ENCODE measurements at places on chromosomes 1 and 21.

DNA sequence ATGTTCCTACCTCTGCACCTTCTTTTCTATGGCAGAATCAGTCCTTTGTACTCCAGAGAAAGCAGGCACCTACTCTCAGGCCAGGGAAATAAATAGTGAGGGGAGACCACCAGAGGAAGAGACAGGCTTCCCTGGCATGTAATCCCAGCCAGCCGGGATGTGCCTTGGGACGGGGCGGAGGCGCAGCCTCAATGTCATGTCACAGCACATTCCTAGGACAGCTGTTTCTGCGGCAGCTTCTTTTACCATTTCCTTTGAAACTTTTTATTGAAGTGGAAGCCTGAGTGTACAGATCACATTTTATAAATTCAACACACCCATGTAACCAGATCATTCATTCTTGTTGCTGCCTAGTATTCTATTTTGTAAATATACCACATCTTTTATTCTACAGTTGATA, 67.9 kb upstream of the ZNF326 start:
- no peak for DNase-seq

- DNase-seq, result no peak
These were observed 3.7 kb upstream of the GJA9 start for GRCh38 chr1:38885092-38885491.

DNA sequence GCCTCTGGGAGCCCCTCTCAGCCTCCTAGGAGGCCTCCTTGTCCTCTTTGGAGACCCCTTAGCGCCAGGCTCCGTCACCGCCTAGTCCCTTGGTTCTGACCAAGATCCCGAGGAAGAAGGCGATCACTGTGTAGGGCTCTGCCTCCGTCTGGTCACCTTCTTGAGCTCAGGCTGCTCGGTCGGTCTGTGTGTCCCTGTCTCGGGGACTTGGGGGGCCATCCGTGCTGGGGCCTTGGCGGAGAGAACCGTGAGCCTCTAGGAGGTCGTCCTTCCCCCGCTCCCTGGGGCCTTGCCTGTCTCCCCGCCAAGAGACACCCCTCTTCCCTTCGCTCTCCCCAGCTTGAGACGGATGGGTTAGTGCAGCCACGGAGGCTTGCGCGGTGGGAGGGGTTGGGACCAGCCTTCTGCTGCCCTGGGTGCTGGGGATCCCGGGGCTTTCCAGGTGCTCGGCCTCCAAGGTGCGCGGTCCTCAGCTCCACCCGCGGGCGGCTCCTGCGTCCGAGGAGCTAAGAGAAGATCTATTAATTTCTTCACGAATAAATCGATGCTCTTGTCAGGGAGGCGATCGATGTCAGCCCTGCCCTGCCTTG, 701 bp upstream of the INSRR start:
- DNase-seq, result no peak

DNA sequence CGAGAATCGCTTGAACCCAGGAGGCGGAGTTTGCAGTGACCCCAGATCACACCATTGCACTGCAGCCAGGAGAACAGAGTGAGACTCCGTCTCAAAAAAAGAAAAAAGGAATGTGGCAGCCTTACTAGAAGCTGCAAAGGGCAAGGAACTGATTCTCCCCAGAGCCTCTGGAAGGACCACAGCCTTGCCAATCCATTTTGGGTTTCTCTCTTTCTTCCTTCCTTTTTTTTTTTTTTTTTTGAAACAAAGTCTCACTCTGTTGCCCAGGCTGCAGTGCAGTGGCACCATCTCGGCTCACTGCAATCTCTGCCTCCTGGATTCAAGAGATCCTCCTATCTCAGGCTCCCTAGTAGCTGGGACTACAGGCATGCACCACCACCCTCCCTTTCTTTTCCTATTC, 9.9 kb upstream of the IFNGR2 start:
- DNase-seq, result no peak

- no peak for DNase-seq
These were observed 166.7 kb upstream of the CHRM3 start for GRCh38 chr1:239219679-239220078.

GRCh38 chr1:36911561-36912364, 122.6 kb downstream of the GRIK3 start:
- DNase-seq, result no peak

GRCh38 chr1:203380420-203381150, 29.7 kb upstream of the FMOD start:
- DNase-seq, result no peak

GRCh38 chr1:47179988-47180563, 9.8 kb downstream of the PDZK1IP1 start:
- DNase-seq, result no peak

DNA sequence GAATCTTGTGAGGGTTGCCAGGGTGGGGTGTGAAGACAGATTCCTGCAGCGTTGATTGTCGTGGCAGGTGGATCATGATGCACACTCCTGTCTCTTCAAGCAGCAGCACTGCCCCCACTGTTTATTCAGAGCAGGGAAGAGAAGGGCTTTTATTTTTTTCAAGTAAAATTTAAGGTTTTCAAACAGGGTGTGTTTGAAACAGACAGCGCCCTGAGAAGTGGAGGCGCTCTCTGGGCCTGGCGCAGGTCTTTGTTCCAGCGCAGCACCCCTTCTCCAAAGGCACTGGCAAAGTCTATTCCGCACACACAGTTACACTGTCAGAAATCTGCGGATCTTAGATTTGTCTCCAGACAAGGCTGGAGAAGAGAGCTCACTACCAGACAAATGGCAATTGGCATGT, 7.0 kb downstream of the C1orf53 start:
- DNase-seq, result no peak

DNA sequence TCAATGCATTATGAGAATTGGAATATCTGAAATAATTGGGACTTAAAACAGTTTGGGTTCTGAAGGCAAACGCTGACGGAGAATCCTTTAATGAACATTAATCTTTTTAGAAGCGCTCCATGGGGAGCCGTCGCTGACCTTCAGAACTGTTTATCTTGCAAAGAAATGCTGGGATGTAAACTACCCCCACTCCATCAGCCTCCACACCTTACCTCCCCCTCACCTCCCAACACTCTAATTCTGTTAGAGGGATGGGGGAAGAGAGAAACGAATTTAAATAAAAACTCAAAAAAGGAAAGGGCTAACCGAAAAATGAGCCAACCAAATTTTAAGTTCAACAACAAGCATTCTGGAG, 44.1 kb upstream of the DNAJC6 start:
- no peak for DNase-seq

- DNase-seq, result no peak
These were observed 220.5 kb upstream of the SGIP1 start for GRCh38 chr1:66313429-66313828.

GRCh38 chr1:17377325-17377953, 5.4 kb downstream of the PADI6 start:
- no peak for DNase-seq

DNA sequence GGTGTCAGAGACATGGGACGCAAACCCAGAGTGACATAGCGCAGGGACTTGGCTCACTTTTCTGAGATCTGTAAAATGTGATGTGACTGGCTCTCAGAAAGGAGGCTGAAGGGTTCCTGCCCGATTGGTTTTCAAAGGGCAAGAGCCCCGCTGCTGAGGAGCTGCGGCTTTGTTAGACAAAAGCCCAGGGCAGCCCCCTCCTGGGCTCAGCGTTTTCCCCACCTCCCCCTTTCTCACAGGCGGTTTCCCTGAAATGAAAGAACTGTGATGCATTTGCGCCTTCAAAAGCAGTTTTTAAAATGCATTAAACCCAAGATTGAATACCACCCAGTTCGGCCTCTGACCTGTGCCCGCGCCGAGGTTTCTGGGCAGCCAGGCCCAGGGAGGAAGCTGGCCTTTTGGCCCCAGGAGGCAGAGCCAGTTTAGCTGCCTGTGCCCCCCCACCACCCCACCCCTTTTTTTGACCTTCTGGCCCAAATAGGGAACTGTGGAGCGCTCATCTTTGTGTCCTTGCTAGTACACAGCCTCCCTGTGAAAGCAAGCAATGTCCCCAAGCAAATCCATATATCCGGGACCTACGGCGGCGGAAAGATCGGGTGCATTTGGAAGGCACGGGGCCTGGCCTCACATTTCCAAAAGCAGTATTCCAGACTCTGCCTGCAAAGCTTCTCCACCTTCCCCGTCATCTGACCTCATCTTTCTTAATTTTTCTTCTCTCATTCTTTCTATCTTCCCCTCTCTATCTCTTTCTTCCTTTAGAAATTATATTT, 28.6 kb downstream of the CD247 start:
- DNase-seq, result no peak

GRCh38 chr1:180171691-180172090, 17.0 kb downstream of the QSOX1 start:
- DNase-seq, result no peak

GRCh38 chr1:152912900-152913299, 4.6 kb downstream of the IVL start:
- no peak for DNase-seq

DNA sequence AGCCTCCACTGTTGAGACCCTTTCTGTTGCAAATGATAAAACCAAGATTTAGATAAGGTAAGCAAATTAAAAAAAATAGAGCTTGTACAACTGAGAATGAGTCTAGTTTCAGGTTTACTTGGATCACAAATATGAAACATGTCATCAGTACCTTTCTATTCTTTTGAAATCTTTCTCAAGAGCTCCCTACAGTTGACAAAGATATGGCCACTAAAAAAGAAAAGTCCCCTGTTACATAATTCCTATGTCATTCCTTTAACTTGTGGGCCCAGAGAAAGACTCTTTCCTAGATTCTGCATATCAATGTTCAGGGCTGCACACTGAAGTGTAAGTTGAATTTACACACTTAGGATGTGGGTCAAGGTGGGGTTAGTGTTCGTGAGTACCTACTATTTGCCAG, 168.1 kb downstream of the PLA2G4A start:
- DNase-seq, result no peak

- no peak for DNase-seq
These were observed 1023.2 kb downstream of the KCNT2 start for GRCh38 chr1:195584870-195585624.

- DNase-seq, result peak; percentile 23
These were observed 95.9 kb downstream of the KCNJ15 start for GRCh38 chr21:38352536-38353219.

Measured in GOT3 (cell line).